ENCODE measurements at places on chromosomes 4 and X. TPM values are rescaled to one million over a fixed set of nuclear protein-coding genes. Genes with fewer than 3 reads are reported as not detected.

DNA sequence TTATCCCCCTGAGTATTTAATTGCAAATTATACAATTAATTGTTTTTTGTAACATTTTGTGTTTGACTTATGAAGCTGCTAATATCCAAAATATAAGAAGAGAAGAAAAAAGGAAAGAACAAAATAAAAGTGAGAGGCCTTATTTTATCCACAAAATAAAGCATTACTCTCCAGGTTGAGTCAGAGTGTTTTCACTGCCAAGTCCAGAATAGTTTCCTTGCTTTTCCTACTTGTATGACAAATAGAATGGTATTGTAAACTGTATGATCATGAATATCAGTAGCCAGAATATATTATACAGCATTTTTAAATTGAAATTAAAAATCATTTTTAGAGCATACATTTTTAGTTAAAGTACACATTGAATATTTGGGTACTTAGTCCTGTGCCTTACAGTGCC lies 237.8 kb downstream of the NDST4 start:
- DNase-seq = no peak

GRCh38 chr4:47852136-47852535 lies 14.3 kb upstream of the CORIN start:
- no peak for DNase-seq

GRCh38 chrX:15151267-15152186 lies 118.4 kb downstream of the ASB9 start:
- no peak for DNase-seq

GRCh38 chr4:89307446-89308160 lies at the start of gene GPRIN3:
Gene GPRIN3 (minus strand): TSS chr4:89307800. CDS start chr4:89250110, 57,690 bp downstream.
- no peak for DNase-seq

GRCh38 chr4:109912706-109913595 lies at the start of gene EGF:
Gene EGF (plus strand): TSS chr4:109912883. CDS start chr4:109913336, 453 bp downstream.
- no peak for DNase-seq

DNA sequence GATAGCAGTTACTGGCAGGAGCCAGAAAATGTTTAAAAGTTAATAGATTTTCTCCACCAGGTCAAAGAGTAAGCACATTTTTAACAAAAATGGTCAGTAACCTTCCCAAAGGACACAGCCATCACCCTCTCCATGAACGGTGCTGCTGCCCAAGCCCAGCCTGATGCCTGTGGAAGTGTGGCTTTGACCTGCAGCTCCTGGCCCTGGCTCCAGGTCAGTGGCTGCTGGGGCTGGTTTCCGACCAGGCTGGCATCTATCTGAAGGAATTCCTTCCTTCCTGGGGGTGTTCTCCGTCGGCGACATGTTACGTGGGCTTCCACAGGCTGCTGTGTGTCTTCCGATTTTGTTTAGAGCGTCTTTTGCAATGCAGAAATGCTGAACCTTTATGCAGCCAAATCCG lies 61.7 kb downstream of the ACOX3 start:
- DNase-seq = no peak

DNA sequence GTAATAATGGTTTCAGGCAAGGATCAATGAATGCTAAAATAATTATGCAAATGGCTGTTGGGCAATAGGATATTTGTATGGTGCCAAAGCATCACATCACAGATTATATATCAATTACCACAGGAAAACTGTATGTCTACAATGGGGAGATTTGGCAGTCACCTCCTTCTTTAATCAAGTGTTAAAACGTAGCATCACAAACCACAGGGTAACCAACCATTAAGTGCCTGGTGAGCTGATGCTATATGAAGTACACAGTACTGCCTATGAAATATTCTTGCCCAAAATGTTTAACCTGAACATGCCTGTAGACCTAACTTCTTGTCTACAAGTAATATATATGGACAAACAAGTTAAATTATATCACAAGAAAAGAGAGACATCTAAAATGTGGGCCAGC lies 25.3 kb downstream of the MECP2 start:
- no peak for DNase-seq

GRCh38 chrX:26918631-26919030 lies 544.5 kb downstream of the PPP4R3C start:
- no peak for DNase-seq

- DNase-seq = no peak
These were observed 374.7 kb downstream of the ANKRD50 start for GRCh38 chr4:124337874-124338273.

DNA sequence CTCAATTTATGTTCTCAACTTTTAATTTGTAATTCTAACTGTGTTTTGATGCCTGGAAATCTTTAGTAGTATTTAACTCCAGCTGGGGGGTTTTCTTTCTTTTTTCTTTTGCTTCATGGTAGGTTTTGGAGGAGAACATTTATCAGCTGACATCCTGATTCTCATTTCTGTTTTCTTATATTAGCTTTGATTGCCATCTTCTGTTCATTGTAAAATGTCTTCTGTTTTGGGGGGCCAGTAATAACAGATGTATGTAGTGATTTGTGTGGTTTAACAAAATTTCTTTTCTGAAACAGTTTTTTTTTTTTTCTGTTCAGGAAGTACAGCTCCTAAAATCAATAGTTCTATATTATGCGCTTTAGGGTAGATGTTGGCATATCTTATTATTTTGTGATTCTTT lies 182.2 kb downstream of the GABRB1 start:
- DNase-seq = no peak

DNA sequence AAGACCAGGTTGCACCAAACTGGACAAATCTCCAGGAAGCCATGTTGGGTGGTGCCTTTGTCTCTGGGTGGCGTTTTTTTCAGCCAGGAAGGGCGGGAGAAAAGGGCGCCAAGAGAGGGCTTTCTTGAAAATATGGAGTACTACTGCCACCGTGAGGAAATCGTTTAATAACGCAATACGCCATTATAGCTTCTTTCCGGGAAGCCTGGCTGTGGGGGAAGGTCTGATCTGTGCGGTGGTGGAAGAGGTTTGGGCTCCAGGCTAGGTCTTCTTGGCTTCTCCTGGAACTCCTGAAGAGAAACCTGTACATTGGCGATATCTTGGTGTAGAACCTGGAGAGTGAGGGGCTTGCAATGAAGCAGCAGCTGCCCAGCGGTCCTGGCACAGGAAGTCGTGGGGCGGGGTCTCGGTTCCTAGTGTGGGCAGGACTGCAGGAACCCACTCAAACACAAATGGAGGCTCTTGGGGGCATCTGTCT lies 202.7 kb downstream of the OR13H1 start:
- no peak for DNase-seq

GRCh38 chr4:91622925-91623602 lies 680.7 kb upstream of the GRID2 start:
- no peak for DNase-seq

Gene GABRE
- total RNA-seq = 20.7 TPM

Gene ODAPH
- not detected for total RNA-seq

Gene SSX1
- total RNA-seq = not detected

Gene PABPC1L2B
- total RNA-seq = not detected

Gene C4orf50
- not detected for total RNA-seq

Gene MTNR1A
- total RNA-seq = not detected
